Activated naive CD8-positive, alpha-beta T cell treated with anti-CD3 and anti-CD28 coated beads for 36 hours (primary cell): ENCODE measurements at places on chromosomes 13 and 19. TPM values are rescaled to one million over a fixed set of nuclear protein-coding genes. Genes with fewer than 3 reads are reported as not detected.

GRCh38 chr13:26619358-26619757 lies 61.9 kb downstream of the WASF3 start:
- no peak for DNase-seq

DNA sequence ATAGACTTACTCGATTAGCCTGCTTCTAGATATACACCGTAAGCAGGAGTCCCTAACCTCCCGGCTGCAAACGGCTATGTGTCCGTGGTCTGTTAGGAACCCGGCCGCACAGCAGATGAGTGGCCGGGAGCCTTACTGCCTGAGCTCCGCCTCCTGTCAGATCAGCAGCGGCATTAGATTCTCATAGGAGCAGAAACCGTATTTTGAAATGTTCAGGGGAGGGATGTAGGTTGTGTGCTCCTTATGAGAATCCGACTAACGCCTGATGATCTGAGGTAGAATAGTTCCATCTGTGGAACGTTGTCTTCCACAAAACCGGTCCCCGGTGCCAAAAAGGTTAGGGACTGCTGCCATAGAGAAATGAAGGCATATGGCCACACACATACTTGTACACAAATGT lies 1491.9 kb downstream of the SLITRK5 start:
- DNase-seq, result no peak

PLIN5 gene
- 0.32 TPM for total RNA-seq

PDX1 gene
- not detected for total RNA-seq

DNA sequence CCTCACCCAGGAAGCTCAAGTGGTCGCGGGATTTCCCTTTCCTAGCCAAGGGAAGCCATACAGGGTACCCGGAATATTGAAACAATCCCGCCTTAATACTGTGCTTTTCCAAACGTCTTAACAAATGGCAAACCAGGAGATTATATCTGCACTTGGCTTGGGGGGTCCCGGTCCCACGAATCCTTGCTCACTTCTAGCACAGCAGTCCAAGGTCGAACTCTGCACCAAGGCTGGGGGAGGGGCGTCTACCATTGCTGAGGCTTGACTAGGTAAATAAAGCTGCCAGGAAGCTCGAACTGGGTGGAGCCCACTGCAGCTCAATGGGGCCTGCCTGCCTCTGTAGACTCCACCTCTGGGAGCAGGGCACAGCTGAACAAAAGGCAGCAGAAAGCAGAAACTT lies 1644.8 kb downstream of the PCDH9 start:
- no peak for DNase-seq

- no peak for DNase-seq
Measured at GRCh38 chr19:32373585-32374295, 28.3 kb downstream of the ZNF507 start.

SRRM5 gene
- total RNA-seq, result 0.54 TPM

LRRC4B gene
- not detected for total RNA-seq

- no peak for DNase-seq
Measured at GRCh38 chr13:109989686-109990085, 203.3 kb upstream of the IRS2 start.

DNA sequence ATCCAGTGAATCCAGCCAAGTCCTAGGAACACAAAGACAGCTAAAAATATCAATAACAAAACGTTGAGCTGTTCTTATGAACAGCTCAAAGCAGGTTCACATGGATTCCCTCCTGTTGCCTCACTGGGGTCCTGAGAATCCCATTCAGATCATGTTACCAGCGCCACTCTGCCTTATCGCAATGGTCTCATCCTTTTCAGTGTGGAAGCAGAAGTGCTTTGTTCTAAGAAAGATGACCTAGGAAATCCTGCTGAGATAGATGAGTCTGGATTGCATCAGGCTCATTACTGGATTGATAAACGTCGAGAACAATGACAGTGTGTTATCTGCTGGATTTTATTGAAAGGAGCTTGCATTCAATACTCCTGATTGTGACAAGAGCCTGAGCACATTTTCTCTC lies 87.0 kb downstream of the SLAIN1 start:
- no peak for DNase-seq

DNA sequence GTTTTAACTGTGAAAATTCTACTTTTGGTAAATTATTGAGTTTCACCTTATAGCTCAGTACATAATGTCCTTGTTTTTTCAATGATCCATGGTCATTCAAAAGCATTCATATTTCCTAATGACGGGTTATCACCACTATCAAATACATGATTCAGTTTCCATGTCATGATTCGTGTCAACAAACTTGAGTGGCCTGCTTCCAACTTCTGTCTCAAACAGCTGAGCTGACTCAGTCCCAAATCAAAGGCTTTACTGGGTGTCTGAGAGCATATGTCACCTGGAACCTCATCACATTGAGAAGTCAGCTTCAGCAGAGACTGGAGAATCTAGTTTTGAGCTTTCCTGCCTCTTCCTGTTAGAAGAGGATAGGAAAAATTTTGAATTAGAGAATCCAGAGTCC lies 40.3 kb upstream of the SGCG start:
- no peak for DNase-seq

DNA sequence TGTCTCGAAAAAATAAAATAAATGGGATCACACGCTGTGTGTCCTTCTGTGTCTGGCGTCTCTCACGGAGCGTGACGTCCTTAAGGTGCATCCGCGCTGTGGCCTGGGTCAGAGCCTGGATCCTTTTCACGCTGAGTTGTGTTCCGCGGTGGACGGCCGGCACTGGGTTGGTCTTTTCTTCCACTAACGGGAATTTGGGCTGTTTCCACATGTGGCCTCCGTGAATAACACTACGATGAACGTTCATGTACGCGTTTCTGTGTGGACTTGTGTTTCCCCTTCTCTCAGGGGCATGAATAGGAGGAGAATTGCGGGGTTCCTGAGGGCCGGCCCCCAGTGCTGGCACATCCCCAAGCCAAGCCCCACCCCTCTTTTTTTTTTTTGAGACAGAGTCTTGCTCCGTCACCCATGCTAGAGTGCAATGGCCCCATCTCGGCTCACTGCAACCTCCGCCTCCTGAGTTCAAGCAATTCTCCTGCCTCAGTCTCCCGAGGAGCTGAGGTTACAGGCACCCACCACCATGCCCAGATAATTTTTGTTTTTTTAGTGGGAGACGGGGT lies 6.2 kb upstream of the PTBP1 start:
- DNase-seq, result no peak

- no peak for DNase-seq
Measured at GRCh38 chr13:24997367-24997967, 98.5 kb upstream of the PABPC3 start.

CLEC17A gene
- total RNA-seq, result 0.84 TPM
